ENCODE measurements at places on chromosomes 4 and X. TPM values are rescaled to one million over a fixed set of nuclear protein-coding genes. Genes with fewer than 3 reads are reported as not detected.

DNA sequence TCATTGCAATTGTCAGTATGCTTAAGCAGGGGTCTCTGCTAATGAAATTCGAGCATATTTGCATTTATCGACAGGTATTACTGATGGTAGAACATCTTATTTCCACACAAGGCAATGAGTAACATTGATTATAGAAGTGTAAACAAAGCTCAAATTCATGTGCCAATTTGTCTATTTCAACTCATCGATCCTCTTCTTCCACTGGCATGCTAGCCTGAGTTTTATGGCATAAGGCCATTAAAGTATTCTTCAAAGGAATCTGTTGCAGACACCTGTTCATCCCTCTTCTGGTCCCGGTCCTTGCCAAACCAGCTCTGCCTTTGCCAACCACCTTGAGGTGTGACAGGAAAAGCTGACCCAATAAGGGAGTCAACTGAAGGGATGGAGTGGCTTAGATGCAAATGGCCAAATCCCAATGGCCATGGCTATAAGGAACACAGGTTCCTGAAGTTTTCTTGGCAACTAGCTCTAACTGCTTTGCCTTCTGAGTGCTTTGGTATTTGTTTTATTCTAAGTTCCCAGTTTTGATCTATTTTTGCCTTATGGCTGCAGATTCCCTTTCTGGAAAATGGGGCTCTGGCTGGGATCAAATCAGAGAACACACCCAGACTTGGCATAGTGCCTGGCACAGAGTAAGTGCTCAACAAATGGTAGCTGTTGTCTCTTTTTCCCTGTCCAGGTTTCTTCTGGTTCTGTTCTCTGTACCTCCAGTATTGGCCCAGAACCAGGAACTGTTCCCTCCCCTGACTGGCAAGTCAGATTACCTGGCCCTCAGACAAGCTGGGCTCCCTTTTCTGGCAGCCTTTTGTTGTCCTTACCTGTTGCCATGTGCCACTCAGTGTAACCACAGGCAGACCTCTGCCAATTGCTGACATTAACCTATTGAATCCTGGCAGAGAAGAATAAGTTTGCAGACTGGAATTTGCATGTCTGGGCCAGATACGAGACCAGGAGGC is 63.1 kb downstream of the RTL9 start:
- DNase-seq: peak; percentile 61

GRCh38 chr4:38046727-38047489 is 86.7 kb downstream of the PTTG2 start:
- no peak for DNase-seq

DNA sequence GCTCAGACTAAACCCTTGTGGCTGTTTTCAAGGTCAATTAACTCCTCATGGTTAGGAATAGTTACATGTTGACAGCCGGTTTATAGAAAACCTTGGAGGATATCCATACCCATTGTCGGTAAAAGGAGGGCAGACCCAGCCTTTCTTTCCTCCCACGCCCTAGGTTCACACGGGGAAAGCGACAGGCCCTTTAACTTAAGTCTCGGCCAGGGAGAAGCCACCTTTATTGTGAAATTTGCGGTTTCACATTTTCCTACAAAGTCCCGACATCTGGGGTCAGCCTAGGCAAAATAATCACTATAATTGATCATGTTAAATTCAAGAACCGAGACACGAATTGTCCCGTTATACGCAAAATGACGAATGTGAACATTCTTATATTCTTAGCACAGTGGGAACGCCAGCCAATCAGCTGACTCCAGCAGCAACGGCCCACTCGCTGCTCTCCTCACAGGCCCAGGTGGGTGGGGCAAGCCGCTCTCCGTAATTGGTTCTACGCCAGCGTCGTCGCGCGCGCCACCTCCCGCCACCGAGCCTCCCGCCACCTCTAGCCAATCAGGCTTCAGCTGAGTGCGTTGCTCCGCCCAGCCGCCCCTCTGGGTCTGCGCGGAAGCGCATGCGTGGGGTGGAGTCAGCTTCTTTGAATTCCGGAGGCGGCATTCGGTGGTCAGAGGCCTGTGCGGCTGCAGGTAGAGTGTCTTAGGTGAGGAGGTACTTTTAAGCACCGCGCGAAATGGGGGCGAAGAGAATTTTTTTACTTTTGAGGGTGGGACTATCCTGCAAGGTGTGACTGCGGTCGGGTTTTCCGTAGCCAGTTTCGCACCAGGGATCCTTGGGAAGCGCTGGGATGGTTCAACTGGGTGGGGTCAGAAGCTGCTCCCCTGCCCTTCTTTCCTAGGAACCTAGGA is at the start of gene CENPI:
Gene CENPI (plus strand): TSS at position 659 of the 908 bp plus-strand sequence. CDS start 2,867 bp downstream, outside the sequence.
- DNase-seq: peak; percentile 91

GRCh38 chr4:11878241-11878640 is 449.5 kb upstream of the HS3ST1 start:
- no peak for DNase-seq

DNA sequence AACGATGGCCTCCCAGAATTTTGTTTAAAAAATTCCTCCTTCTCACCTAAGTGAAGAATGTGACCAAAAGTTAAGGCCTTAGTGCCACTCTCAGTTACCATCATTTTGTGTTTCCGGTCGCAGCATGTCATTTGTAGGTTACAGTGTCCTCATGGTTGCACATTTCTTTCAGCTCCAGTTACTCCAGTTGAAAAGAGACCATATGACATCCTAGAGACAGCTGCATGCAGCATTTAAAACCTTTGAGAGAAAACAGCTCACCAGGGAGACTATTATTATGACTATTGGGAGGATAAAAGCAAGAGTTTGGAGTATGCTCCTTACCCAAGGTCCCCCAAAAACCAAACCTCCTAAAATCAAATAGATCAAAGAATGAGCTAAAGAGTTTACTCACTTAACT is 45.8 kb downstream of the MGARP start:
- no peak for DNase-seq

DNA sequence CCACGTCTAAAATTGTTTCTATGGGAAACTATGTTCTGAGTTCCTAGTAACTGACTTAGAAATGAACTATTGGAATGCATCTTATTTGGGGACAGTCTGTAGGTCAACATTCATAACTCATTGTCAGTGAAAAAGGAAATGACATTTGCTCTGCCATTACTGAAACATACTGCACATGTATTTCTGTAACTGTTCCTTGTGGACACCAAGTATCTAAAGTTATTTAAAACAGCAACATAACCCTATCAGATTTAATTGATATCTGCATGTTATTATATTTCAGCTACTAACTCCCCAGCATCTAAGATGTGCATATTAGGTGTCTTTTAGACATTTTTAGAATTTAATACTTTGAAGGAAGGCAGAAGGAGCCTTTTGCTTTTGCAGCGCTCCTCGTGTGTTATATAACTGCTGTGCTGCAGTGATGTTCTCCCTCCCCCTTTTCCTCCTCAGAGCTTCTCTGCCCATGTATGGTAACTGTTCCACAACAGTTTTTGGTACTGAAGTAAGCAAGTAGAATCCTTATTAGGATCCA is 37.2 kb upstream of the TMEM131L start:
- DNase-seq: no peak

- peak; percentile 54 for DNase-seq
Observed at GRCh38 chr4:39320381-39321115, 45.6 kb downstream of the RFC1 start.

GRCh38 chr4:54730581-54730980 is 72.8 kb downstream of the KIT start:
- no peak for DNase-seq

GRCh38 chrX:134167591-134168203 is 69.3 kb upstream of the CCDC160 start:
- DNase-seq: no peak

DNA sequence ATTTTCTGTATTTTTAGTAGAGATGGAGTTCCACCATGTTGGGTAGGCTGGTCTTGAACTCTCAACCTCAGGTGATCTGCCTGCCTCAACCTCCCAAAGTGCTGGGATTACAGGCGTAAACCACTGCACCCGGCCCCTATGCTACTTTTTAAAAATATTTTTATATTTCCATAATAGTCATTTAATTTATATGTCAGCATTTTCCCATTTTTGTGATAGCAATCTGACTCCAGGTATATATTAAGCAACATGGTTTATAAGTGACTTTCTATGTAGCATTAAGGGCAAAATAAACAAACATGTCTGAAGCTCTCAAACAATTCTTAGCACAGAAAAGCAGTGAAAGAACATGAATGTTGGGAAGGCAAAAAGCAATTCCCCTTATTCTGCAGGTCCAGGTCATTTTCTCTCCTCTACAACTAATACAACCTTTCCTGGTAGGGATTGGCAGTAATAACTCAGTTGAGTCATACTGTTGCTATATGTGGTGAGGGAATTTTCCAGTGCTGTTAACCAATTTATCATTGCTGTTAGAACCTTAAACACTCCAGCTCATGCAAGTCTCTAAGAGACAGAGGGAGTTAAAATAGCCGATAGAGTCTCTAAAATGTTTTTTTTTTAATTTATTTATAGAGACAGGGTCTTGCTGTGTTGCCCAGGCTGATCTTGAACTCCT is 24.0 kb downstream of the SMIM14 start:
- DNase-seq: peak; percentile 64

DNA sequence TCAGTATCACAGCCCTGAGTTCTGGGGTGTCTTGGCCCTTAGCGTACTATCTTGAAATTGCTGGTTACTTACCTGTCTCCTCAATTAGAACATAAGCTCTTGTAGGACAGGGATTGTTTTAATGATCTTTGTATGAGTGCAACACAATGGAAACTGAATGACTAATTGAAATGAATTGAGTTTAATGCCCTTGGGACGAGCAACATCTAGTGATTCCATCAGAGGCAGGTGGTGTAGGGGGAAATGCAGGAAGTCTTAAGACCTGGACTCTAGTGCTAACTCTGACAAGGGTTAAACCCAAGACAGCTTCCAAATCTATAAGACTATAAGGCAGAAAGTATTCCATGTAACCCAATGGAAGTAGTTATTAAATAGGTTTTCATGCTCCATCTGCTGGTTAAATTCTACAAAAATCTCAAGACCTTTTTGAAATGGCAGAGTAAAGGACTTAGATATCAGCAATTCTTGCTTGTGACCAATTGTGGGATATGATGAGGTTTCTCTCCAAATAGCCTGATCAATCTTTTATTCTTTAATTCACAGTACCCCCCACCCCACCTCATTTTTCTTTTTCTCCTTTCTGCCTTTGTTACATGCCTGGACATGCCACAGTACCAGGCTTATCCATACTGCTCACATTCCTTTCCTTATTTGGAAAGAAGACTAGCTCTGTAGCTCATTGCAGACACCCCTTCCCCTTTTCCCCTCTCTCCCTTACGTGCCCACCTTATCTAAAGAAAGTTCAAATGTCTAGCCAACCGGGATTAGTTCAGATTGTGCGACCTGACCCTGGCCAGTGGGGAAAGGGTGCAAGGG is 340.8 kb downstream of the PAPSS1 start:
- peak; percentile 29 for DNase-seq

GRCh38 chrX:46380148-46380752 is 165.0 kb downstream of the ZNF674 start:
- DNase-seq: no peak

- DNase-seq: peak; percentile 6
Observed at GRCh38 chrX:50677789-50678188, 136.2 kb downstream of the SHROOM4 start.

- no peak for DNase-seq
Observed at GRCh38 chr4:186584912-186585311, 29.5 kb upstream of the MTNR1A start.

- no peak for DNase-seq
Observed at GRCh38 chr4:146381263-146381872, 140.4 kb downstream of the SLC10A7 start.

MAGED4 gene
- total RNA-seq: 1.2 TPM

USP27X gene
- total RNA-seq: 2.5 TPM

PIN4 gene
- total RNA-seq: 5.5 TPM

UGT2B17 gene
- not detected for total RNA-seq

FAM236C gene
- not detected for total RNA-seq

RPL10 gene
- total RNA-seq: 2,773 TPM

CXCL1 gene
- 11.7 TPM for total RNA-seq

MAGEA4 gene
- total RNA-seq: not detected

PCDH10 gene
- total RNA-seq: not detected

ADGRL3 gene
- total RNA-seq: not detected

MTTP gene
- total RNA-seq: not detected

TACR3 gene
- not detected for total RNA-seq

FAM184B gene
- total RNA-seq: not detected

All from mammary epithelial cell (primary cell).